ENCODE measurements at places on chromosomes 1 and 21.
A peak's percentile ranks its signal among the peaks of the same experiment; 100 is the strongest.

DNA sequence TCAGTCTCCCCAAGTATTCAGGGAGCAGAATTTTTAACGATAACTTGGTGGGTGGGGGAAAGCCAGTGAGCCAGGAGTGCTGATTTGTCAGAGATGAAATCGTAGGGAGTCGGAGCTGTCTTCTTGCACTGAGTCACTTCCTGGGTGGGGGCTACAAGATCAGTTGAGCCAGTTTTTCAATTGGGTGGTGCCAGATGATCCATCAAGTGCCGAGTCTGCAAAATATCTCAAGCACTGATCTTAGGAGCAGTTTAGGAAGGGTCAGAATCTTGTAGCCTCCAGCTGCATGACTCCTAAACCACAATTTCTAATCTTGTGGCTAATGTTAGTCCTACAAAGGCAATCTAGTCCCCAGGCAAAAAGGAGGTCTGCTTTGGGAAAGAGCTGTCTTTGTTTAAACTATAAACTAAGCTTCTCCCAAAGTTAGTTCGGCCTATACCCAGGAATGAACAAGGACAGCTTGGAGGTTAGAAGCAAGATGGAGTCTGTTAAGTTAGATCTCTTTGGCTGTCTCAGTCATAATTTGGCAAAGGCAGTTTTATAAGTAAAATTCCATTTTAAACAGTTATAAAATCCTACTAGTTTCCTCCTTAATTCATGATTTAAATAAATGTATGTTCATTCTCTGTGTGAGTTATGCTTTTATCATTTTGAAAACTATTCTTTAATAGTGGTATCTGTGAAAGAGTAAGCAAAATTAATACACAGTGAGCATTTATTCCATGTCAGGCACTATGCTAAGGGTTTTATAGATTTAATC is 51.7 kb downstream of the SLC16A1 start:
- DNase-seq: no peak

DNA sequence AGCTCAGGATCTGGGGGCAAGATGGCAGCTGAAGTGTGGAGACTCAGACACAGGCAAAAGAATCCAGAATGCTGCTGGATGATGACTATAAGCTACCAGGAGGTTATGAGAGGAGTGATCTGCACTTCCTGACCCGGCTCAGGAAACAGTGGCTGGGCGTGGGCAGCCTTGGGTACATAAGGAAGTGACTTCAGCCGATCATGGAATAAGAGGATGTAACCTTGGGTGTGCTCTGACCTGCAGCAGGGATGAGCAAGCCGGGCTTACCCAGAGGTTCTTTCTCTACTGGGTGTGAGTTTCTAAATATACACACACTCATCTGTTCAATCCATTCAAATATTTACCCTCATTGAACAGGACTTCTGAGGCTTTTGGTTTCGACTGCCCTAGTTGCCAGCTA is 62.7 kb downstream of the CD34 start:
- DNase-seq: no peak

GRCh38 chr1:66532798-66533783 is 862 bp upstream of the SGIP1 start:
- peak; percentile 39 for DNase-seq

DNA sequence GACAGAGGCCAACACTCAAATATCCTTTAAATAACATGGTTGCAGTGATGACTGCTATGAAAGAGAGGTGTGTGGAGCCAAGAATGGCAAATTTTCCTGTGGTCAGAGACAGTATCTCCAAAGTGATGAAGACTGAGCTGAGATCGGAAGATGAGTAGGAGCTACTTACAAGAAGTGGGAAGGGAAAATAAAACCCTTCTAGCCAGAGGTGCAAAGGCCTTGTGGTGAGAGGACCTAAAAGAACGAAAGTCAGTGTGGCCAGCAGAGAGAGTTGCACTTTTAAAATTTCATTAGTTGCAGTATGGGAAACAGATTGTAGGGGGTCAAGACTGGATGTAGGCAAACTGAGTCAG is 17.8 kb downstream of the SLAMF7 start:
- no peak for DNase-seq

DNA sequence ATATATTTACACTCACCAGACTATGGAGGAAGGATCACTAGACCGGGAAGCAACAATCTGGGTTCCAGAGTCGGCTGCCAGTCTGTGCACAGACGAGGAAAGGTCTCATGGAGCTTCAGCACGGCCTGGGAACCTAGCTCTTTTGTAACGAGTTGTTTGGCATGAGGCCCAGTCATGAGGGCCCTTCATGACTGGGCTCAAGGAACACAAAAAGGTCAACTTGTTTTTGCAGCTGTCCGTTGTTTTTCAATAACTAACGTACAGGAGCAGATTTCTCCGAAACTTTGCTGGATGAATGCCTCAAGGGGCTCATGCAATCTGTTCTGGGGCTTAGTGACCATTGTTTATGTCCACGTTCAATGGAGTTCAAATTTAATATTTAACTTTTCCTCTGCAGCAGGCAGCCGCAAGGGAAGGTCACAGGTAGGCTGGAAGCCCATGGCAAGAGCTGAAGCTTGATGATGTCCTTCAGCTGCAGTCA is 5.9 kb upstream of the STUM start:
- DNase-seq: peak; percentile 61

DNA sequence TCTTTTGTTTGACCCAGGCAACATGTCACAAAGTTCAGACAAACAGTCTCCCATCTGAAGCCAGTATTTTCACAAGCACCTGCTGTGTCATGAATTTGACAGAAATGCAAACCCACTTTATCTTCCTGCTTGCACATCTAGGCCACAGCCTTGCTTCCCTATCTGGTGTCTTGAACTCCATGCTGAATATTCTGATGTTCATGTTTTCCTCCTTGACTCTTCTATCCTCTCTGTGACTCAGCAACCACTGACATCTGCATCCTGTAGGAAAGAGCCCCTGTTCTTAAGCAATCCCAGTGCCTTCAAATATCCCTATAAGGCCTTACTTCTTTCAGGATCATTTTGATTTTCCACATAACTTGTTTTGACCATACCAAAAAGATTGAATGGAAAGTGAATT is 6.5 kb downstream of the CD55 start:
- DNase-seq: no peak

DNA sequence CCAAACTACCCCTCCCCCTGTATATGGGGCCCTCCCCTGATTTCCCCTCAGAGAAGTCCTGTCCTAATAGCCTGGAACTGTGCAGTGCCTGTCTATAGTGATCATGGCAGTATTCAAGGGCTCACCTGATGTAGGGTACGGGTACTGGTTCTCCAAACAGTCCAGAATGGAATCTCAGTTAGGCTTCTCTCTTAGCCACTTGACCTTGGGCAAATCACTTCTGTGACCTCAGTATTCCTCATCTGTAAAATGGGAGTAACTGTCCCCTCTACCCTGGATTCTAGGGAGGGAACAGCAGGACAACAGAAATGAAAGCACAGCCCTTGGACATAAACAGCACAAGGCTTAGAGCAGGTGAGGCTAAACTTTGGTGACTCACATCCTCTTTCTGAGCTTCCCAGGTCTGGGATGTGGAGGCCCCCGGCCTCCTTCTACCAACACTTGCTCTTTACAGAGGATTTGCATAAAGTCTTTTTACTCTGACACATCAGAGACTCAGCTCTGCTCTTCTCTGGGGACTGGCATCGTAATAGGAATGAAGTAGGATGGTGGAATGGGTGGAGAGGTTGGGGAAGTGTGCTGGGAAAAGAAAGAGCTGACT is 20.0 kb upstream of the PDZK1IP1 start:
- no peak for DNase-seq

DNA sequence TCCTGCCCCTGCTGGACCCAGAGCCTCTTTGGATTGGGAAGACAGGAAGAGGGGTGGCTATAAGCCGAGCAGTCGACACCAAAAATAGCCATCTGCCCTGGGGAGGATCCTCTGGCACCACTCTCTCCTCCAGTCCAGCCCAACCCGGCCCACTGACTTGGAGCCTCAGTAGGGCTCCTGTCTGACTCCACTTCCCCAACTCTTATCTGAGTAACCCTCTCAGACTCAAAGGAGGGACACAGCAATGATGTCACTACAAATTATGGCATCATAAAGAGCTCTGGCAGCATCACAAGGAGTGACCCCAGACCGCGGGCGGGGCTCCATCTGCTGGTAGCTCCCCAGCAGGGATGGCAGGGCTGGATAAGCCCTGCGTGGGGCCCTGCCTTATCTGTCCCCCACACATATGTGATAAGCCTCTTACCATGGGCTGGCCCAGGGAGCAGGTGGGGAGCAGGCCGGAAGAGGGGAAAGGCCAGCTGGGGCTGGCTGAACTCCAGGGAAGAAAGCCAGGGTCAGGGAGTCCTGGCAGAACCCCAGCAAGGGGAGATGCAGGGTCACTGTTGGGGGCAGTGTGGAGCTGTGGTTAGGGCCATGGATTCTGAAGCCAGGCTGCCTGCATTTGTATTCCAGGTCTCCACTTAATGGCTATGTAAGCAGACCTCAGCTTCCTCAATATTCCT is 4.6 kb upstream of the SLC6A9 start:
- DNase-seq: peak; percentile 80

GRCh38 chr21:33817138-33817537 is 98.5 kb downstream of the ATP5PO start:
- DNase-seq: no peak

GRCh38 chr1:226064816-226065248 is 2.3 kb downstream of the H3-3A start:
- peak; percentile 61 for DNase-seq

- peak; percentile 45 for DNase-seq
These were observed 52.1 kb downstream of the GPR161 start for GRCh38 chr1:168084396-168085231.

GRCh38 chr1:37875833-37876232 is 16.4 kb upstream of the MTF1 start:
- DNase-seq: peak; percentile 15

DNA sequence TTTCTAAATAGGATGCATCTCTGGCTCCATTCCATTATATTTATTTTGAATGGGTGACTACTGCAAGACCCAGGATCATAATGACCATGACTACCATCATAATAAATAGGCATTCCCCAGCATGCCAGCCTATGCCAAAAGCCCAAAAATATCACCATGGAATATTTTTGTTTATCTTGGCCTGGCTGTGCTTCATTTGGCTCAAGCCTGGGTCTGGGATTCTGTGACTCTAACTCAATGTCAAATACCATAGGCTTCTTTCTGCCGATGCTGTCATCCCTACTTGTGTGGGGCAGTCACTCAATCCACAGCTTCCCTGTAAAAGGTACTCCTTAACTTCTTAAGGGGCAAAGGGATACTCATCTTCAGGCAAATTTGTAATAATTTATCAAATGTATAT is 66.6 kb downstream of the DIRAS3 start:
- DNase-seq: no peak

DNA sequence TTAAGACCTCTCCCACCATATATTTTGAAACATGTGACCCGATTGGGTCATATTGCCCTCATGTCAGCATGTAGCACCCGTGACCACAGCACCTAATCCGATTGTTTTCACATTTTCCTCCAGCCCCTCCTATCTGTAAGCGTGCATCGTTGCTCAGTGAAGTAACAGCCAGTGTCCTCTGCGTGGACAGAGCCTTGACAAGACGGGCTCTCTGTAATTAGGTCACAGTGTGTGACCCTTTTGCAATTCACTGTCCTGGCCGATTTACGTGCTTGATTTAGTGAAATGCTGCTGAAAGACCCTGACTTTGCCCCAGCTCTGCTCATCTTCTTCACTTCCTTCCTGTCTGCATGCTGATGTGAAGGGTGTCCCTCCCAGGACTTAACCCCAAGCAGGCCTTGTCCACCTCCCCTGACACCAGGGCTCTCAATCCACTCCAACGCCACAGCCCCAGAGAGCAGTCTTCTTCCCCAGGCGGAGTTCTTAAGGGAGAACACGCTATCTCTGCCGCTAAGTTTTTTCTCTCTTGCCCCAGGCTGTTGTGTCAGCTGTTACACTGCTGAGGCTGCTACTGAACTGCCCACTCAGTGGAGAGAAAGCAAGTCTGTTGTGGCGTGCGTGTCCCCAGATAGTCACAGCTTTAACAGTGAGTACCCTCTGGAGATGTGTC is 19.4 kb downstream of the URB2 start:
- DNase-seq: no peak

DNA sequence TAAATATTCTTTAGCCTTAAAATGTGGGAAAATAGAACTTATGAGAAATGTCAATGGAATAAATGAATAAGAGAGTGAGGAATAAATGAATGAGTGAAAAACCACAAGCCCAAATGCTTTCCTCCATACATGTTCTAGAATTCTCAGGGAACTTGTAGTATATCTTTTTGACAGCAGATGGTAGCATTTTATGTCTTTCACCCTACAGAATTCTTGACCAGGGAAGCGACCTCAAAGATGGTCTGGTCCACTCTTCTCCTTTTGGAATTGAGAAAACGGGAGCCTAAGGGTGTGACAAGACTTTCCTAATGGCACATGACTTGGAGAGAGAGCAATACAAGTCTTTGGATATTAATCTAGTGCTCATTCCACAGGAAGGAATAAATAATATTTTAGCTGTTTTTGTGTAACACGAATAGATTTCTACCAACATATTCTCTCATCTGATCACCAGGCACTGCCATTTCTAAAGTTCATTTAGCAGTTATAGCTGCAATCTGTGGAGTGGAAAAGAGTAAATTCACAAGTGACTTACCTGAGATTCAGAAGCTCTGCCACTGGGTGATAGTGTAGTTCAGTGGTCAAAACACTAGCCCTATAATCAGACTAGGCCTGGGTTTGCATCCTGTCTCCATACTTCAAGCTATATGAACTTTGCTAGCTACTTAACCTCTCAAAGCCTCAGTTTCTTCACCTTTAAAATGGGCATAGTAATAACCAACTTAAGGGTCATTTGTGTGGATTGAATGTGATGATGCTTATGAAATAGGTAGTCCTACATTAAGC is 15.0 kb upstream of the F5 start:
- no peak for DNase-seq

GRCh38 chr1:192998536-192998935 is 60.6 kb downstream of the UCHL5 start:
- DNase-seq: no peak
